ENCODE measurements at places on chromosomes 7 and 10.

- no peak for DNase-seq
Measured at GRCh38 chr7:151389096-151389767, 20.6 kb downstream of the WDR86 start.

DNA sequence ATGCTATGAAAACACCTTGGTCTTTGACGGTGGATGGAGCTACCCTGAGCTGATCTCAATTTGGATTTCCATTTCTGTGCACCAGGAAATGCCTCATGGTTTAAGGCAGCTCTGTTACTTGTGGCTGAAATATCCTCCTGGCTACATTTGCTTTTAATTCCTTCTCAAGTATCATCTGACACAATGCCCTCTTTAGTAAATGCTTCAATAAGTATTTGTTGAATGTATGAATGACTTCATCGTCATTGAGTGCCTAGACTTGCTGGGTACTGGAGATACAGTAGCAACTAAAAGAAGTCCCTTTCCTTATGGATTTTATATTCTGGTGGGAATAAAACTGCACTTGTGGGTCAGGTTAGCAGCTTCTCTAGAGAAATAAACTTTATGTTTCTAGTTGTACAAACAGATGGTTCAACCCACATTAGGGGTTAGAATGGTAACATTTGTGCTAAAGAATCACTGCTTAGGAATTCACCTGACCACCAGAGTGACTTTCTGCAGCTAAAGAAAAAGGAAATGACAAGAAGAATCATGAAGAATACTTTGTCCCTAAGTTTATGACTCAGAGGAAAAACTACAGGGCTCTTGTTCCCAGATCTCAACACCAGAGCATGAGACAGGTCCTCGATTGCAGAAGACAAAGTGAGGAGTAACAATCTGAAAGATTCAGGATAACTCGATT lies 21.8 kb upstream of the SMNDC1 start:
- no peak for DNase-seq

GRCh38 chr10:71520042-71520441 lies 123.3 kb downstream of the CDH23 start:
- DNase-seq: no peak

DNA sequence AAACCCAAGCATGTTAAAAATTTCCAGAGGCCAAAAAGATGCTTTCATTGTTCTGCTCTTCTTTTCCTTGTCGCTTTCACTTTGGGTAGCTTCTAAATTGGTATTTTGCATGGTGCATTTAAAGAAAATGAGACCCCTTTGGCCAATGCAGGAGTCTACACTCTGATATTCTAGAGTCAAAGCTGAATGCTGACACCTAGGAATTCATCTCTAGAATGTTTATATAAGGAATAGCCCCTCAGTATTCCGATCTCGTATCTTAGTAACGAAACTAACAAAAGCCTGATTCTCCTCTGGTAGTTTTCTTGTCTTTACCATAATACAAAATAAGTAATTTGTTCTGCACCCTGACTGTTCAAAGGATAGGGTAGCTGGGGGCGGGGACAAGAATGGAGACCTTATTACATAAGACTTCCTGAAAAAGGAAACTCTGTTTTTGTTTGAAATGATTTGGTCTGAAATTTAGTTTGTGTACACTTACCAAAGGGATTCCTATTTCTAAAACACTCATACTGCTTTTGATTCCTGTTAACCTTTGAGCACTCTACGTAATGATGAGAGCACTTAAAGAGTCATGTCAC lies 17.1 kb downstream of the IKZF1 start:
- no peak for DNase-seq

DNA sequence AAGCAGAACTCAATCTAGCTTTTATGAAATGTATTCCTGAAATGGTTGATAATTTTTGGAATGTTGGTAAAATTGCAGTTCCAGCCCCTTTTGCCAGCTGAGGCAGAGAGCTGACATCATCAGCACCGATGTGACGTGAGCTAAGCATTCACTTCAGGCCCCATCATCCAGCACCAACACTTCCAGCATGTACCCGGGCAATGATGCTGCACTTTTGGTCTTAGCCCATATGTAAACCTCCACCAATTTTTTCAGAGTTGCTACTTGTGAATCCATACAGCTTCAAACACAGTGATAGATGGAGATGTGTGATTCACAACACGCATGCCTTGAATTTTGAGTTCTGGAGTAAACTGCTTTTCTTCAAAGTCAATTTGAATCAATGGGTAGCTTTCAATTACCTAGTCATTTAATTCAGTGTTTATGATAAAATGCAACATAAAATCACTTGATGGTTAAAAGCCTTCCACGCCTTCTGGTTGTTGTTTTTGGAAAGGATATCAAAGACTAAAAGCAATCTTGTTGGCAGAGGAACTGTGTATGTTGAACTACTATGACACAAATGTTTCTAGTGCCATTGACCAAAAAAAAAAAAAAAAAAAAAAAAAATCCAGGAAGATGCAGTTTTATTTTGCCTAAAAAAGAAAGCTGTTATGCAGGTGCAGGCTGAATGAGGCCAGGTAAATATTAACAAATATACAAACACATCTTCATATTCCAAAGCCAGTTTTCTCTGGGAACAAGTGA lies 73.9 kb downstream of the NRP1 start:
- DNase-seq: no peak

All from activated effector memory CD4-positive, alpha-beta T cell treated with Interleukin-2 at 50 U/mL for 16 hours (primary cell).